ENCODE measurements at places on chromosomes 3 and 15. TPM values are rescaled to one million over a fixed set of nuclear protein-coding genes. Genes with fewer than 3 reads are reported as not detected.

Gene HHLA2
- total RNA-seq, result not detected

Gene ST3GAL6
- 4.8 TPM for total RNA-seq

Gene GREM1
- 307 TPM for total RNA-seq

Gene C3orf49
- not detected for total RNA-seq

Gene SCN5A
- total RNA-seq, result 0.37 TPM

Gene GABRR3
- 0.09 TPM for total RNA-seq

Gene PRICKLE2
- 59.9 TPM for total RNA-seq

Gene STRA6
- 8.5 TPM for total RNA-seq

Gene ATP13A5
- total RNA-seq, result not detected

Gene RASL12
- 6.5 TPM for total RNA-seq

Gene RAD54L2
- total RNA-seq, result 13.5 TPM

Gene EXOSC7
- total RNA-seq, result 67.3 TPM

Gene ZNF80
- not detected for total RNA-seq

Gene PRRT3
- total RNA-seq, result 2.1 TPM

Gene PLSCR5
- total RNA-seq, result not detected

Gene FGD5
- 0.14 TPM for total RNA-seq

Gene SEMA3B
- 31.8 TPM for total RNA-seq

Gene TMEM45A
- total RNA-seq, result 104 TPM

Gene SLC24A5
- not detected for total RNA-seq

Gene CYP19A1
- total RNA-seq, result 4.0 TPM

Gene PIGZ
- 2.1 TPM for total RNA-seq

Gene BDH1
- total RNA-seq, result 5.5 TPM

Gene GOLGA6A
- not detected for total RNA-seq

Gene ZNF654
- 12.1 TPM for total RNA-seq

Gene COL6A6
- total RNA-seq, result 1.2 TPM

All from smooth muscle cell of bladder (primary cell).